LoVo (cell line): ENCODE measurements at places on chromosomes 5 and 9.

DNA sequence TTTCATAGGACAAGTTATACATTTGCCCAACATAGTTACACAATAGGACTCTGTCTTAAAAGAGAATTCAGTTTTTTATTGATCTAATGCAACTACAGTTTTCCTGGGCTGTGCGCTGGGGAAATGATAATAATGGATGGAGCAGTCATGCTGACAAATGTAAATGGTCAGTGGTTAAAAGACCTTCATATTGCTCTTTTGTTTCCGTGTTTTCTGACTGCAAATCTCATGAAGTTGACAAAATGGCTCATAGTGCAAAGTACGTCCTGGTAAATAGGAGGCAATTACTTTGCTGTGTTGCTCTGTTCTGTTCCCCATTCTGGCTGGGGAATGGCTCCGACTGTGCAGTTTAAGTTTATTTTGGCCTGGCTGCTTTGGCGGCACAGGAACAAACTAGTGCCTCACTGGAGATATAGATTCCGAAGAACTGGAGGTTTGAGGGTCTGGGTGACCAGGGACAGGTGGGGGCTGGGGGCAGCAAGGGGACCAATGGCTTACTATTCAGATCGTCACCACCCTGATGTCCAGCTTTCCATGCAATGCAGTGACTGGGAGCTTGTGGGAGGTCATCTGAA lies 54.3 kb downstream of the PTTG1 start:
- DNase-seq, result no peak

GRCh38 chr5:34913072-34913471 lies 2.2 kb downstream of the RAD1 start:
- DNase-seq, result no peak

DNA sequence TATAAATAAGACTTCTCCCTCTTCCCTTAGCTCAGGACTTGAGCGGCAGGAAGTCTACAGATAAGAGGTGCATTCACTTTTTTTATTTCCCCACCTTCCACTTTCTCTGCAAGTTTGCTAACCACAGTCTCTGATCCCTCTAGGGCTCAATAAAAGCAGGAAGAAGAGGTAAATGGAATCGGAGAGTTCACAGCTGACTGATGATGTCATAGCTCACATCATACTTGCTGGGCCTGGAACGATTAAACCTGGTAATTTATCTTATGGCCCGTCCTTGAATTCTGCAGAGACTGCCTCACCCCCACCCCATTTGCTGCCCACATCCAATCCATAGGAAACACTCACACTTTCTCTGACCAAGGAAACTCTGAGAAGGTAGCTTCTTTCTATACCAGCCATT lies 62.9 kb downstream of the DRD1 start:
- DNase-seq, result no peak

DNA sequence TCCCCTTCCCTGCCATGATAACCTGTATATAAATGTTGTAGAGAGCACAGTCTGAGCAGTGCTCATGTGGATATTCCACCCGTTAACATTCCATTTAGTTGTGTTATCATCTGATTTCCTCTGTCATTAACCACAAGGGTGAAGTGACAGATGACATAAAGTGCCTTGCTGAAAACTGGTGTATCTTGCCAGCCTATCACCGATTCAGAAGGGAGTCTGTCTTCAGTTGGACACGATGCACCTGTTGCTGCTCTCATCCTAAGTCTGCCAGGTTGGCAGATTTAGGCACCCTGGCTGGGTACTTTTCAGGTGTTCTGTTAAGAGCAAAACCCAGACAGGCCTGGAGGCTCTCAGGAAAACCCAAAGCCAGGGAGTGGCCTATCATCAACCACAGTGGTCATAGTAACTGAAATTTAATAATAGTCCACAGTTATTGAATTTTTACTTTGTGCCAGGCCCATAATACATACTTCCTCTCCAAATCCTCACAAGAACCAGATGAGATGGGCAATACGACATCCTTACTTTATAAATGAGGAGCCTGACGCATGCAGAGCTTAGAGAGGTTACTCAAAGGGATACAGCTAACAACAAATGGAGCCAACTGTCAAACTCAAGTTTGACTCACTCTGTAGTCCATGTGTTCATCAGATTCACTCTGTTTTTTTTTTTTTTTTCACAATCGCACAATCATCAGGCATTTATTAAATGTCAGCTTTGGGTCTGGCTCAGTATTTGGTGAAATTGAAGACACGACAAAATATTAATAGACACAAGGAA lies 100.7 kb upstream of the SPRY4 start:
- no peak for DNase-seq

- DNase-seq, result no peak
These were observed 849.8 kb upstream of the CDH6 start for GRCh38 chr5:30343707-30344106.

DNA sequence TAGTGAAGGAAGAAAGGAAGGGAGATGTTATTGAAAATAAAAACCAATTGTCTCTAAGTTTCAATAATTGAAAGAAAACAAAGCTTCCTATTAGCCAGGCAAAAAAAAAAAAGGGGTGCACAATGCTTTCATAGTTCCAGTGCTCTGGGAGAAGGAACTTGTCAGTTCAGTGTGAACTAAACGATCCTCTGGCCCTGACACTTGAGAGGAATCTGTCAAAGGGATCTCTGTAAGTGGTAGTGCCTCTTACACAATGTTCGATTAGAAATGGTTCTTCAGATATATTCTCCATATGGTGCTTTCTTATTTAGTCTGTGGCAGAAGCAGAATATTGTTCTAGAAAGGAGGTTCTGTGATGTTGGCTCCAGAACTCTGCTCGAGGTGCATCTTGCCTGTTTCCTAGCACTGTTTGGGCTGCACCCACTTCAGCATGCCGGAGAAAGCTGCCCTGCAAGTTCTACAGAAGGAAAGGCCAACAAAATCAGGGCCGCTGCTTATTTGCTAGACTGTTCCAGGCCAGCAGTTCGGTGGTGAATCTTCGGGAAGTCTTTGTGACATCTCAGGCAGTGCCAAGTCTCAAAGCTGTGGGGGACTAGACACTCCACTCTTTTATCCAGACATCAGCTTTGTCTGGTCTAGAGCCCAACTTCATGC lies 90.9 kb downstream of the PIK3R1 start:
- no peak for DNase-seq

DNA sequence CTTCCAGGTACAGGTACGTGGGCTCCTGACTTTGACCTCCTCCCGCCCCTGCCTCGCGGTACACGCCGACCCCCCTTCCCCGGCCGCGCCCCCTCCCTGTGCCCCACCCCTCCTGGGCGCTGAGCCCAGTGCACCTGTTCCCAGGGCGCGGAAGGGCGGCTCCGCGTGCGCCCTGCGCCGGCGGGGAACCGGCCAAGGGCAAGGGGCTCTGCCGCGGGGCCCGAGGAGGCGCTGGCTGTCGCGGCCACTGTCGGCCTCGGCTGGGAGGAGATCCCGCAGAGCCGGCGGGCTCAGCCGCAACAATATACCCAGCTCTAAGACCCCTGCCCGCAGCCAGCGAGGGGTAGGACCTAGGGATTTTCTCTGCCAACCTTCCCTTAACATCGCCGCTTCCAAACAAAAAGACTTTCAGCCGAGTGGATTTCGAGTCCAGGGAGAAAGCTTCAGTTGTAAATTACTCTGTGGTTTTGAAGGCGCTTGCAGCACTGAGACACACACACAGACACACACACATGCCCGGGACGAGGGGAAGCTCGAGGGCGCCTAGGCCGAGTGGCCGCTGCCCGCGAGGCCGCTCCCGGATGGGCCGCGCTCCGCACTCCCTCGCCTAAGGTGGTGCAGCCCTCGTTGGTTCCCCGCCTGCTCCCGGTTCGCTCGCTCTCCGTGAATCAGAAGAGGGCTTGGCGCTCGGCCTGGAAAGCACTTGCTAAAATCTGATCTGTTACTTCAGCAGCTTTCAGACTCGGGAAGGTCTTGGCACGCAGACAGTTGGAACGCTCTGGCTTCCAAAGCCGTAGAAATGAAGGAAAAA lies 1.2 kb downstream of the FGF18 start:
- no peak for DNase-seq

- no peak for DNase-seq
These were observed 34.9 kb downstream of the SLC28A3 start for GRCh38 chr9:84305497-84306131.

DNA sequence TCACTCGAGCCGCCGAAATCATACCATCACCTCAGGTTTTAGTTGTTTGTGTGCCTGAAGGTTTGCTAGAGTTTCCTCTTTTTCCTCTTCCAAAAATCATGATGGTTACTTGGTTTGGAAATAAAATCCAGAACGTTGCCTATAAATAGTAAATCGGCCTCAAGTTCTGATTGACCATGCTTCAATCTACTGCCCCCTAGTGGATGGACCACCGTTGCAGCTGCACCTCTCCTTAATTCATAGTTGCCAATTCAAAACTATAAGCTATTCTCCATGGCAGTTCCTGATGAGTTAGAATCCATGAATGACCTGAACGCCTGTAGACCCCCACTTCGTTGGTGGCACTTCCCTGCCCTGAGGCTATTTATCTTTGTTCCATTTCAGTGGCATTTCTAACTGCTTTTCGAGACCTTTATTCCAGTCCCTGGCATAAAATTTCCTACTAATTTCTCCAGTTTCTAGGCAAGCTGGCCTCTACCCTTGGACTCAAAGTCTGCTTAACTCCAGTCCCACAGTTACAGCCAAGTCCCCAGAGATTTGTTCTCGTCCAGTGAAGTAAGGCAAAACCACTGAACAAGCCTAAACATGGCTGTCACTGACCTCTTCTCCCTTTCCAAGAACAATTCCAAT lies 422.6 kb downstream of the EFNA5 start:
- DNase-seq, result peak; percentile 15

- DNase-seq, result no peak
These were observed 33.0 kb upstream of the MUSK start for GRCh38 chr9:110635589-110635988.

- no peak for DNase-seq
These were observed 221.9 kb downstream of the IRX2 start for GRCh38 chr5:2529371-2530092.

GRCh38 chr5:67960939-67961338 lies 254.6 kb upstream of the PIK3R1 start:
- DNase-seq, result no peak

DNA sequence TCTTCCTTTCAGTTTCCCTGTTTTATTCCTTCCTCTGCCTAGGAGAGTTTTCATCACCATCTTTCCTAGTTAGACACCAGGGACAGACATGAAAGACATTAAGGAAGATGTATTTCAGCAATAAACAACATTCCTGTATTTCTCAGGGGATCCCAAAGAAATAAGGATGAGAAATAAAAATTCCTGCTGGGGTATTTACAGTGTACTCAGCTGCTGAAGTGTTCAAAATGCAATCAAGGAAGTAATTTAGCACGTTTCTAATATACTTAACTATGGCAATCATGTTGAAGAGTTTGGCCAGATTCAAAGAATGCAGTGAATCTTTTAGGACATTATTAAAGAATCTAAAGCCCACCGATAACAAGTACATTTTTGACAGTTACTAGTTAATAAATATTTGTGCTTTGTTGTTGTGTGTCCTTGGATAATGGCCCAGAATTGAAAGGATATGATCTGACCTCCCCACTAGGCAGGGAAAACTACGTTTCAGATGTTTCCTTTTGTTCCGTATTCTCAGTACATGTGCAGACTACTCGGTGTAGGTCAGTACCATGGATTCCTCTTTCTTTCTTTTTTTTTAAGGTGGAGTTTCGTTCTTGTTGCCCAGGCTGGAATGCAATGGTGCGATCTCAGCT lies 46.8 kb downstream of the INIP start:
- DNase-seq, result no peak

- DNase-seq, result no peak
These were observed 16.9 kb downstream of the TEK start for GRCh38 chr9:27125936-27126335.

DNA sequence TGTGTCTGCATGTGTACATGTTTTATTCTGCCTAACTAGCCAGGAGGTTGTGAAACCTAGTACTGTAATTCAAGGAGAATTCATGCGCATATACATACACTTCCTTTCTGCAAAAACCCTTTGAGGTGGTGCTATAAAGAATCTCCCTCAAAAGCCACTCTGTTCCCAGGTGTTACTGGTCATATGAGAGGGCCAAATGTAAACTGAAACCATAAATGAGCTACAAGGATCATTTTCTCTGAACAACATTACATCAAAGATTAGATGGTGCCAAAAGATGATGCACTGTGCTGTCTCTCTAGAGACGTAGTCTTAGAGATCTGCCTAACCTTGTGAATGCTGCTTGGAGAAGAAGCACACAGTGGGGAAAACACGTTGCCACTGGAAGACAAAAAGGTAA lies 15.7 kb downstream of the NREP start:
- DNase-seq, result no peak

DNA sequence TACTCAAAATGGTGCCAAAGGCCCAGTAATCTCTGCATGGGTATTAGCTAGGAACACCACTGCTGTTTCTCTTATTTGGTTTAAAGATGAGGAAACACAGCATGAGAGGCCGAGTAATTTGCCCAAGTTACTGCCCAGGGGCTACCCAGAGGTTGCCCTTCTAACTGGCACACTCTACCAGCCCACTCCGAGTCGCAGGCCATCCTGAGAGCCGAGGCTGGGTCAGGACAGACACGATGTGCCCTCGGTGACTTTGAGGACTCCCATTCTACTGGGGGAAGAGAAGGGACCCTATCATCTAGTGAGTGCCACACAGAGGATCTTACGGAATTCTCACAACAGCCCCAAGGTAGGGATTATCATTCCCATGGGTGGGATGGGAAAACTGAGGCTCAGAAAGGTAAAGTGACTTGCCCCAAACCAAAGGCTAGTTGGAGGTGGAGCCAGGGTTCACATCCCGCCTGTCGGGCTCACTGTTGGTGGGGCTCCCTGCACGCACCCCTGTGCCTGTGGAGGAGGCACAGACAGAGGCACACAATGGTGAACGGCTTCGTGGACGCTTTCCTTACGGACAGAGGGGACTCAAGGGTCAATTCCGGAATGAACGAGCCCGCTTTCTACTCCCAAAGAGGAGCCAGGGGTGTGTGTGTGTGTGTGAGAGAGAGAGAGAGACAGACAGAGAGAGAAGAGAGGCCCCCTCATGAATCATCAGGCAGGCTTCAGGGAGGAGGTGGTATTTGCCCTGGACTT lies 225.0 kb downstream of the MELK start:
- no peak for DNase-seq

DNA sequence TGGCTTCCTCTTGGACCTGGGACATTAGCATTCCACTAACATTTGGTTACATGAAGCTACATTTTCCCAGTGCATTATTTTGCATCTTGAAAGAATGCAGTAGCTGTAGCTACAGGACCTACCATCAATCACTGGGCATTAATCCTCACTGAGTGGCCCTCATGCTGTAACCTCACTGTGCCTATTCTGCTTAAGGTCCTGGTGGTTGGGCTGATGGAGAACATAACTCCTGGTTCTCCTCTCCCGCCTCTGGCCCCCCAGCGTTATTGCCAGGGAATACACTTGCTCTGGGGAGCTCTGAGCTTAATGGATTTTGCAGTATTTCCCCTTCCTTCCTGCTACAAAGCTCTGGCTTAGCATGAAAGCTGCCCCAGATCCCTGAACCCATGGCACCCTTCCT lies 111.5 kb upstream of the EQTN start:
- no peak for DNase-seq

DNA sequence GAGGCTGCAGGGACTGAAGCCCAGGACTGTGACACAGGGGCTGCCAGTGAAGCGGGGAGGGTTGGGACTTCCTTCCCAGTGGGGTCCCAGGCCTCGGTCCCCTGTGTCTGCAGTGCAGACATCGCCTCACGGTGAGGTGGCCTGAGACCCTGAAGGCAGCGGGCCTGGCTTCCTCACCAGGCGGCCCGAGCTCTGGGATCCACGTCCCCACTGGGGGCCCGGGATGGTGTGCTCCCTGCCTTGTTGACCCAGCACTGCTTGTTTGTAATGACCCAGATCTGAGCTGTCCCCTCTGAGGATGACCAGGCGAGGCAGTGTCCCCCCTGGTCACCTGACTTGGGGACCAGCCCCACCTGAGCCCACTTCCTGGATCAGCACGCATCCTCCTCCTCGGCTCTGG lies 53.1 kb downstream of the COL5A1 start:
- no peak for DNase-seq
